ENCODE measurements at places on chromosomes 7 and 10.

DNA sequence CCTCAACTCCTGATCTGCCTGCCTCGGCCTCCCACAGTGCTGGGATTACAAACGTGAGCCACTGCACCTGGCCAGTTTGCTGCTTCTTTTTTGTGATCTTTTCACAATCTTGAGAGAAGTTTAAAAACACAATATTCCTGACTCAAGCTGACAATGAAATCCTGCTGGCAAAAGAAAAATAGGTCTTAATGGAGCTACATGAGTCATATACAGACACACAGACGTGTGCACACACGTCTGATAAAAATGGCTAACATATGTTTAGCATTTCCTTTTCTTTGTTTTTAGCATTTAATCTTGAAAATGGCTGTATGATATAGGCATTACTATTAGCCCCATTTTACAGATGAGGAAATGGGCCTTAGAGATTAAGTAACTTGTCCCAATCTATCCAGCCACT, 29.4 kb upstream of the RAB18 start:
- no peak for DNase-seq

DNA sequence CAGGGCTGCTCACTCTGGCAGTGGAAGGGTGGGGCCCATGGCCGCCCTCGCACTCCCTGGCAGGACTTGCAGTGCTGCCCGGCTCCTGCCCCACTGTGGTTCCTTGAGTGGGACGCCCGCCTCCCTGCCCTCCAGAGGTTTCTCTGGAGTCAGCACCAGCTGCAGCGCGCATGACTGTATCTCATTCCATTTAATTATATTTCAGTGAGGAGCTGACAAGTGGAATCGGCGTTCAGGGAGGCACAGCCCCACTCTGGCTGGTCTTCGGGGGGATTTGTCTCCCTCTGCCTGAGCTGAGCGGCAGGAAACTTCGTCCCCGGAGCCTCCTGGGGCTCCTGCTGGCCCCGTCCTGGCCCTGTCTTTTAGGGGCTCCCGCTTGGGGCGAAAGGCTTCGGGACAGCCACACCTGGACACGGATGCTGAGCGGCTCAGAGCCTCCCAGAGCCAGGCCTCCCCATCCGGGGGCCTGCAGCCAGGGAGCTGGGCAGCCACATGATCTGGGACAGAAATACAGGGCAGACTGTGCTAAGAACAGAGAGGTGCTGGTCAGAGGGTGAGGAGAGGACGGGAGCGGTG, 75.3 kb upstream of the NKX6-2 start:
- no peak for DNase-seq

- DNase-seq, result no peak
These were observed 151.8 kb upstream of the AHR start for GRCh38 chr7:17146621-17147020.

- no peak for DNase-seq
These were observed 16.6 kb downstream of the WDFY4 start for GRCh38 chr10:48701139-48701901.

DNA sequence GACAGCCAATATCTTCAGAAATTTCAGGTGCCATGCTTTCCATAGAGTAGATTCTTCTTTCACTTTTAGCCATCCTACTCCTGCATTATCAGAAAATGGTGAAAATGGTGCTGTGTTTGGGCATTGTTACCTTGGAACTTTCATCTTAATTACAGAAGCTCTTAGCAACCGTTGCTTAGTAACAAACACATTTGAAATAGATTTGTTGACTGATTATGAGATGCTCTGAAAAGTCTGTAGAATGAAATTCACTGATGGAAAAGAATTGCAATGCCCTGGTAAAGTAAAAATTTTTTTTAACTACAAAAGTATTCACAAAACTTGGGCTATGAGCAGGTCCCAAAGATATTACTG, 249.3 kb upstream of the NEBL start:
- no peak for DNase-seq

DNA sequence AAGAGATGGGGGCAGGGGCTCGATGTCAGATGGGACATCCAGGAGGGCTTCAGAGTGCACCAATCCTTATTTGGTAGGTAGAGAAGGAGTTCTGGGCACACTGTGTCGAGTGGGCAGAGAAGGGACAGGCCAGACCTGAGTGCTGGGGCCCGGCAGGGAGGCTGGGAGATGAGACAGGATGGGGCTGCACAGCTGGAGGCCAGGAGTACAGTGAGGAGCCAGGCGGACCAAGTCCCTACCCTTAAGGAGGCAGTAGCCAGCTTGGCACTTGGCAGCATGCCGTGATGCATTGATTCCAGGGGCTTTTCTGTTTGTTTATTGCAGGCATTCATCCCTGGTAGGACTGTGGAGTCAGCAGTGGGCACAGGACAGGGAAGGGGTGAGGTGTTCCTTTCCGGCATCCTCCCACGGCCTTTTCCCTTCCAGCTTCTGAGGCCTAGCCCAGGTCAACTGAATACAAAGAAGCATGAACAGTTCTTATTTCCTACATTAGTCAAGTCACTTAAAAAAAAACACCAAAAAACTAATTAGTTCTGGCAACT, 168.8 kb upstream of the CDCA7L start:
- no peak for DNase-seq

GRCh38 chr7:44325811-44326241, 432 bp upstream of the CAMK2B start:
- DNase-seq, result peak; percentile 72

DNA sequence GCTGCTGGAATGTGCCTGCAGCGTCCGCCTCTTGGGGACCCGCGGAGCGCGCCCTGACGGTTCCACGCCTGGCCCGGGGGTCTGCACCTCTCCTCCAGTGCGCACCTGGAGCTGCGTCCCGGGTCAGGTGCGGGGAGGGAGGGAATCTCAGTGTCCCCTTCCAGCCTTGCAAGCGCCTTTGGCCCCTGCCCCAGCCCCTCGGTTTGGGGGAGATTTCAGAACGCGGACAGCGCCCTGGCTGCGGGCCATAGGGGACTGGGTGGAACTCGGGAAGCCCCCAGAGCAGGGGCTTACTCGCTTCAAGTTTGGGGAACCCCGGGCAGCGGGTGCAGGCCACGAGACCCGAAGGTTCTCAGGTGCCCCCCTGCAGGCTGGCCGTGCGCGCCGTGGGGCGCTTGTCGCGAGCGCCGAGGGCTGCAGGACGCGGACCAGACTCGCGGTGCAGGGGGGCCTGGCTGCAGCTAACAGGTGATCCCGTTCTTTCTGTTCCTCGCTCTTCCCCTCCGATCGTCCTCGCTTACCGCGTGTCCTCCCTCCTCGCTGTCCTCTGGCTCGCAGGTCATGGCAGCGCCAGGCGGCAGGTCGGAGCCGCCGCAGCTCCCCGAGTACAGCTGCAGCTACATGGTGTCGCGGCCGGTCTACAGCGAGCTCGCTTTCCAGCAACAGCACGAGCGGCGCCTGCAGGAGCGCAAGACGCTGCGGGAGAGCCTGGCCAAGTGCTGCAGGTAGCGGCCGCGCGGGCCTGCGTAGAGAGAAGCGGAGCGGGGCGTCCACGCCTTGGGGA, 645 bp downstream of the SLC26A4 start:
- peak; percentile 59 for DNase-seq

GRCh38 chr10:10824591-10825148, 193.0 kb upstream of the CELF2 start:
- no peak for DNase-seq

GRCh38 chr7:151520419-151521261, 945 bp upstream of the RHEB start:
- no peak for DNase-seq

- DNase-seq, result no peak
These were observed 85.8 kb downstream of the HIF1AN start for GRCh38 chr10:100621360-100622205.

DNA sequence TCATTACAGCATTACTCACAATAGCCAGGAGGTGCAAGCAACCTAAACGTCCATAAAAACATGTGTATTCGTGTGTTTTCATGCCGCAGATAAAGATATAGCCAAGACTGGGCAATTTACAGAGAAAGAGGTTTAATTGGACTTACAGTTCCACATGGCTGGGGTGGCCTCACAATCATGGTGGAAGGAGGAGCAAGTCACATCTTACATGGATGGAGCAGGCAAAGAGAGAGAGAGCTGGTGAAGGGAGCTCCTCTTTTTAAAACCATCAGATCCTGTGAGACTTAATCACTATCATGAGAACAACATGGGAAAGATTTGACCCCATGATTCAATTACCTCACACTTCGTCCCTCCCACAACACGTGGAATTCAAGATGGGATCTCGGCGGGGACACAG, 33.0 kb downstream of the PDLIM1 start:
- no peak for DNase-seq

- no peak for DNase-seq
These were observed 43.8 kb upstream of the RPA3 start for GRCh38 chr7:7761974-7762779.

DNA sequence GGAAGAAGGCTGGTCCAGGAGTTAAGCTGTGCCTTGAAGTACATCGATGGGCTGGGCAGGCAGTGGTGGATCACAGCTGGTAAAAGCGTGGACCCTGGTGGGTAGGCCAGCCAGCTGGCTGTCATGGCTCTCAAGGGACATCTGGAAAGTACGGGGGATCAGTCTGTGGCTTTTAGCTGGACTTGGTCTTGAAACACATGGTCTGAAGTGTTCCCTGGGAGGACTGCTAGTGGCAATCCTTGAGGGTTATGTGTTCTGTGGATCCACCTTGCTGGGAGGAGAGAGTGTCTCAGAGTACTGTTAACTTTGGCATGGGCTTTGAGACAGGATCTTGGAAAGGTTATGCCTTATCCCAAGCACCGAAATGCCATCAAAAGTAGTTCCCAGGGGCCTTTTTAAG, 754.3 kb downstream of the SUGCT start:
- DNase-seq, result no peak

- DNase-seq, result peak; percentile 11
These were observed 67.6 kb upstream of the DDC start for GRCh38 chr7:50632561-50633413.

DNA sequence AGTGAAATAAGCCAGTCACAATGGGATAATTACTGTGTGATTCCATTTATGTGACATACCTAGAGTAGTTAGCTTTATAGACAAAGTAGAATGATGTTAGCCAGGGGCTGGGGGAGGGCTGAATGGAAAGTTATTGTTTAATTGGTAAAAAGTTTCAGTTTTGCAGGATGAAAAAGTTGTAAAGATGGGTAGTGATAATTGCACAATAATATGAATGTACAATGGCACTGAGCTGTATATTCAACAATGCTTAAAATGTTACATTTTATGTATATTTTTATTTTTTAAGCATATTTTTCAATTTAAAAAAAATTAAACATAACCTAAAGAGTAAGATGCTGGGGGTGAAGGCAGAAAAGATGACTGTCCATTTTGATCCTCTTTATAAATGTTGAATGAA, 216.1 kb upstream of the KAT6B start:
- DNase-seq, result no peak

DNA sequence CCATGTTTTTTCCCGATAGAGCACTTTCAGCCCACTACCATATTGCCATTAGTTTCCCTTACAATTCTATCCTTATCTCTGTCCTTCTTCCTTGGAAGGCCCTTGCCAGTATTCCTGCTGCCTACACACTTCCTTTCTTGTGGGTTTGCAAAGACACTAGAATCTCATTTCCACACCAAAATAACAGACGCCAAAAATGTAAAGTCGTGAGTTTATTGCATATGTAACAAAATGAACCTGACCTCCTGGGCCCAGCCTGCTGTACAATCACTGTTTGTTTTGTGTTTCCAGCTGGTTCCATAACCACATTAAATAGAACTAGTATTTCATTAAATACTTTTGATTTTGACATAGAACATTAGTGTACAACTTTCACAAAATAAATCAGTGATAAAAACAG, 116.7 kb downstream of the SMURF1 start:
- DNase-seq, result no peak

GRCh38 chr10:63228237-63228636, 95.1 kb downstream of the NRBF2 start:
- no peak for DNase-seq
